AML-193 (cell line): ENCODE measurements at places on chromosomes 3 and 15.

DNA sequence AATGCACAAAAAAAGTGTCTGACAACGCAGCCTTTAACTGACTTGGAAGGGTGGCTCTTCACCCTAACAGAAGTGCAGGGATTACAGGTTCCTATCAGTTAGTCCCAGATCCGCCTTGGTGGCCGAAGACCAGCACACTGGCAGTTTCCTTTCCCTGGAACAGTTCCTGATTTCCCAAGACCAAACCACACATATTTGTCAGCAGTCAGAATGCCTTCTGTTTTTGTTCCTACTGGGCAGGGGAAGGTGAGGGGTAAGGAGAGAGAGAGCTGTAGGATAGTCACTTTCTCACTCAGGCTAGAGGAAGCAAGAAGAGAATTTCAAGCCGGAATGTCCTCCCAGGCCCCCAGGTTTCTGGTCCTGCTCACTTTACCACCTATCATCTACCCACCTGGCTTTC, 9.2 kb downstream of the CXCR6 start:
- no peak for DNase-seq

DNA sequence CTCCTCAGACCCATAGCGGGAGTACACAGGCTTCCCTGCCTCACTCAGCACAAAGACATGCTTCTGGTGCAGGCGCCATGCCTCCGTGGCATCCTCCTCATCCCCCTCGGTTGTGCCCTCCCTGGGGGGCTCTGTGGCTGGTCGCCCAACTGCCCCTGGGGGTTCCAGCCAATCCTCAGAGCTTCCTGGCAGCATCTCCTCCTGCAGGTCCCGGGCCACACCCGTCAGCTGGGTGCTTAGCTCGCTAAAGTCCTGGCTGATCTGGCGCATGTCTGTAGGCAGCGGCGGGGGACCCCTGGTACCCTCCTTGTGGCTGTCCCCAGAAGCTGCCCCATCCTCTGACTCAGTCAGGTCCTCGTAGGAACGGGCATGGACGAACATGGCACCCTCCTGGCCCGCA, 7.9 kb upstream of the MST1R start:
- no peak for DNase-seq

- no peak for DNase-seq
Measured at GRCh38 chr15:60479361-60480110, 594 bp upstream of the ICE2 start.

DNA sequence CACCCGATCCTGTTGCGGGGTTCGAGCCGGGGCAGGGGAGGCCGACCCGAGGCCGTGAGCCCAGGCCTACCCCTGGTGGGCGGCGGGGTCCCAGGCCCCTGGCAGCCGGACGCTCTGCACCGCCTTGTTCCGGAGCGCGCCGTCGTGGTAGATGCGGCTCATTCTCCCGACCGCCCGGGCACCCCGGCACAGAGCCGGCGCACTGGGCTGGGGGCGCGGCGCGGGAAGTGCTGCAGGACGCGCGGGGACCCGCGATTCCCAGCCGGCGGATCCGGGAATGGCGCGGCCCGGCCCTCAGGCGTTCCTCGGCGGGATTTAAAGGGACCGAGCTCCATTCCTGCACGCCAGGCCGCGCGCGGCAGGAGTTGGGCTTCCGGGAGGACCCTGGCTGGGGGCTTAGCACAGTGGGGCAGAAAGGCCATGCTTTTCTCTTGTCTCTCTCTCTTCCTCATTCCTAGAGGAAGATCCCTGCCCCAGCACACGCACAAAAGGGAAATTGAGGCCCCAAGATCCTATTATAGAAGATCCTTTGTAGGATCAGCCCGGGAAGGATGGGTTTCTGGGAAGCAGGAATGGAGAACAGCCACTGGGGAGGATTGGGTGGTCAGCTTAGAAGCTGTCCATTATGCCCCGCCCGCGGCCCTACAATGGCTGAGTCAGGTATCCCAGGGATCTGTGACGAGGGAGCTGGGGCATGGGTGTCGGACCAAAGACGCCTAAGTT, at the start of gene ARPIN:
Gene ARPIN (minus strand): TSS at position 279 of the 723 bp plus-strand sequence. CDS start 117 bp downstream, at position 162.
- DNase-seq, result no peak

GRCh38 chr3:143036557-143036956, 35.2 kb downstream of the U2SURP start:
- no peak for DNase-seq

GRCh38 chr3:120281261-120281660, 3.8 kb downstream of the GPR156 start:
- no peak for DNase-seq

DNA sequence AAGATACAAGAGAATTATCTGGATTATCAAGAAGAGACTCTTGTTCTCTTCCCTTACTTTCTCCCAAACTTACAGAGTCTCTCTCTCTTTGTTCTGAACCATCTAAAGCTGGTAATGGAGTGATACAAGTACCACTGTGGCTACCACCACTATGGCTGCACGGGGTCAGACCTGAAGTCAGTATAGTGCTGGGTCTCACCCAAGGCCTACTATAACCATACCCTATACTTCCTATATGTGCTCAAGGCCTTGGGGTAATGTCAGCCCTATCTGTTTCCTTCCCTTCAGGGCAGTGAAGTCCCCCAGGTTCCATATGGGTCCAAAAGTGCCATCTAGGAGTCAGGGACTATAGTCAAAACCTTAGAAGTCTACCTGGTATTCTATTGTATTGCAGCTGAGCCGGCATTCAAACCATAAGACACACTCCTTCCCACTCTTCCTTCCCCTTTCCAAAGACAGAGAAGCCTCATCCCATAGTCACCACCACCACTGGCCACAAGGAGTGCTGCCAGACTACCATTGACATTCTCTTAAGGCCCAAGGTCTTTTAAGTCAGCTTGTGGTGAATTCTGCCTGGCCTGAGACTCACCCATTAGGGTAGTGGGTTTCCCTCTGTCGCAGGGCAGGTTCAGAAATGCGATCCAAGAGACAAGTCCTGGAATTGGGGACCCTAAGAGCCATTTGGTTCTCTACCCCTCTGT, 615.0 kb upstream of the NECTIN3 start:
- DNase-seq, result no peak

DNA sequence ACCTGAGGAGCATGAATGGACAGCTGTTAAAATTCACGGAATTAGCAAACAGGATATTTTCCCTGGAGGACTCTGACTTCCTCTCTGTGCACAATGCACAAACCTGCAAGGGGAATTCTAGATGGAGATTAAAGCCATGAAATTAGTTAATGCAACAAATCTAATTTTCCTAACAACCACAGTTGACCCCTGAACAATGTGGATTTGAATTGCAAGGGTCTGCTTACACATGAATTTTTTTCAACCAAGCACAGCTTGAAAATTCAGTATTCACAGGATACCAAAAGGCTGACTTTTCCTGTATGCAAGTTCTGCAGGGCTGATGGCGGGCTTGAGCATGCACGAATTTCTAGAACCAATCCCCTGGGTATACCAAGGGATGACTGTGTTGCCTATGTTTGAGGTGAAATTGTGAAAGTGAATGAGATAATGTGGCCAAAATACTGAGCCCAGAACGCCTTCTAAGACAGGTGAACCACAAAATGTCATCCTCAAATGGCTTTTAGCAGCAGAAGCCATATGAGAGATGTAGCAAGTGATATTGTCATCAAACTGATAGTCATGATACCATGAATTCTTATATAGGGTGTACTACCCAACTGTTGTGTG, 52.5 kb downstream of the COL8A1 start:
- DNase-seq, result no peak

- DNase-seq, result no peak
Measured at GRCh38 chr3:105274958-105275357, 91.8 kb upstream of the ALCAM start.

GRCh38 chr3:105417525-105418289, 51.0 kb downstream of the ALCAM start:
- peak; percentile 33 for DNase-seq

DNA sequence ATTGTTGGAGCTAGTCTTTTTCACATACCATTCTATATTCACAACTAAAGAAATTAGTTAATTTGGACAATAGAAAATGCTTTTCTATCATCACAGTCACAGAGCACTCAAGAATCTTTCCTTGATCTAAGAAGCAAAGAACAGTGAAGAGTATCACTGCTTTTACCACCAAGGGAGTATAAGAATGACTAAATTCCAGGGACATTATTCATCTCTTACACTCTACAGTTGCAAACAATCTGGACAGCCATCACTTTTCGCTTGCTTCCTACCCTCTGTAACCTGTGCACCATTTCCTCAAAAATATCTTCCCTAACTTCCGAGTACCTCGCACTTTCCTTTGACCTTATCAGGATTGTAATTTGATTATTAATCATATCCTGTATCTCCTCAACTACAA, 359.5 kb upstream of the TMCO5A start:
- DNase-seq, result no peak

DNA sequence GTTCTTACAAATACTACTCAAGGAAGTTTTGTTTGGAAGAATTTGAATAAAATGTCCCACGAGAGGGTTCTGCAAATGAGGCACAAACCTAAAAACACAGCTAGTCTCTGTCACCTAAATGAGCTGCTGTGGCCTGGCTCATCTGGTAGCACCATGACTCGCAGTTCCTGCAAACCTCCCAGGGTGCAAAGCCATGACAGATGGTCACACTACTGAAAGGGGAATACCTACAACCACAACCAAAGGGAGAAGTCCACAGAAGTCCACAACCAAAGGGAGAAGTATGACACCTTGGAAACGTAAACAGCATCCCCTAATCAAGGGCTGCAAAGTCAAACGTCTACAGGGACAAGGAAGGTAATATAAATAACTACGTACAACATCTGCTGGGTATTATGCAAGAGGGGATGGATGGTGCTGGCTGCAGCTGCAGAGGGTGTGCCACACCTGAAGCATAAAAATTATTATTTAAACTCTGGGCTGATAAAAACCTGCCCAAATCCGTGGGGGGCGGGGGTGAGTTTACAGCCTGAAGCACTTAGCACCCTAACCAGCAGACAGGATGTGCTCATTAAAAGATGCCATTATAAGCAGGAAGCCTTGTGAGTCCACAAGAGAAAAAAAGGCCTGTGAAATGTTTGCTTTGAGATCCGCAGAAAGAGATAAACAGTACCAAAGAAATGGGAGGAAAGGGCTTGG, 184.0 kb downstream of the MAGI1 start:
- DNase-seq, result no peak

- no peak for DNase-seq
Measured at GRCh38 chr3:135865085-135865484, 100.4 kb upstream of the PPP2R3A start.

DNA sequence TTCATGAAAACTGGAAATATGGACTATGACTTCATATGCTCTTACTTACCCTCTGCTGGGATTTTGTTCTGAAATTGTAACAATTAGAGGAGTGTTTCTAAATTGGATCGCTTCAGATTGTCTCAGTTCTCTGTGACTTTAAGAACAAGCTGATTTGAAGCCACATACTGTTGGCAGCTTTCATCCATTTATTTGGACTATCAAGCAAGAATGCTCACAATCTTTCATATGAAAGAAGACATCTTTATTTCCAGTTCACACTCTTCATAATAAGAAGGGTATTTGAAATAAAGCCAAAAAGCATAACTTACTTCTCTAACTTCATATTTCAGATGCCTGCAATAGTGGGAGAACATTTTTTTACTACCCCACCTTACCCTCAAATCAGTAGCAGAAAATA, 491.6 kb upstream of the TPRG1 start:
- no peak for DNase-seq

DNA sequence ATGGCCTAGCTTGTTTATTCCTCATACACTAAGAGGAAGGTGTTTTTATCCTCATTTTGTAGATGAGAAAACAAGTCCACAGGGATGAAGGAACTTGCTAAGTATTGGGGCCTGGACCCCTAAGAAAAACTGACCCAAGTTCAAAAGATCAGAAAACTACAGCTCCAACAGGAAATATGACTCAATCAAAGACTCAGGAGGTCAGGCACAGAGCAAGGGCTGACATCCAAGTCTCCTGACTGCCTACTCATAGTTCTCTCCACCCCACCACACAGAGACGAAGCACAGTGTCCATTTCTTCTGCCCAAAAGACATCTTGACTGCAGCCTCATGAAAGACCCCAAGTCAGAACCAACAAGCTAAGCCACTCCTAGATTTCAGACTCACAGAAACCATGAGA, 26.9 kb upstream of the TPM1 start:
- DNase-seq, result no peak

DNA sequence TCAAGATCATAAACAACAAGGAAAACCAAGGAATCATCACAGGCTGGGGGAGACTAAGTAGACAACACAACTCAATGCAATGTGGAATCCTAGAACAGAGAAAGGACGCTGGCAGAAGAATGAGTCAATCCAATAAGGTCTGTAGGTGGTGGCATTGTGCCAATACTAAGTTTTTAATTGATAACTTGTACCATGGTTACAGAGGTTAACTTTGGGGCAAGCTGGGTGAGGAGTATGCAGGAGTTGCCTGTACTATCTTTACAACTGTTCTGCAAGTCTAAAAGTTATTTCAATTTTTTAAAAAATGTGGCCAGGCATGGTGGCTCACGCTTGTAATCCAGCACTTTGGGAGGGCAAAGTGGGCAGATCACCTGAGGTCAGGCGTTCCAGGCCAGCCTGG, 46.2 kb downstream of the RORA start:
- DNase-seq, result no peak

GRCh38 chr3:58010562-58010961, 2.3 kb downstream of the FLNB start:
- DNase-seq, result no peak

DNA sequence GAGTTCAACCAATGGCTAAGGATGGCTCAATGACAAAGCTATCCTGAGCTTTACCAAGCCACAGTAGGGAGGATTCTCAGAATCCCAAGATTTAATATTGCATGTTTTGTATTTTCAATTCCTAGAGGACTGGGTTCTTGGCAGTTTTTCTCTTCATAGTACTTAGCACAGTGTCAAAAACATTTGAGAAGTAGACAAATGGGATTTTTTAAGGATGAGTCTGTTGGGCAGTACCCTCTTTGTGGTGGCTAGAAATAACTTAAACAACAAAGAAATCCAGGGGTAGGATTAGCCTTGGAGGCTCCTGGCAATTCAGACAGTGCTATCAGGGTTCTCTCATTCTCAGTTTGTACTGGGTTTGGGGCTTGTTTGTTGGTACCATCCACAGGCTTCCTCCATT, 212.8 kb upstream of the RORA start:
- DNase-seq, result no peak

- DNase-seq, result peak; percentile 63
Measured at GRCh38 chr3:104628185-104628789, 738.4 kb upstream of the ALCAM start.

- no peak for DNase-seq
Measured at GRCh38 chr15:63054985-63055384, 12.4 kb downstream of the TPM1 start.

- DNase-seq, result no peak
Measured at GRCh38 chr3:140007911-140008869, 73.2 kb downstream of the CLSTN2 start.

- no peak for DNase-seq
Measured at GRCh38 chr3:35635926-35636683, 3.2 kb upstream of the ARPP21 start.

DNA sequence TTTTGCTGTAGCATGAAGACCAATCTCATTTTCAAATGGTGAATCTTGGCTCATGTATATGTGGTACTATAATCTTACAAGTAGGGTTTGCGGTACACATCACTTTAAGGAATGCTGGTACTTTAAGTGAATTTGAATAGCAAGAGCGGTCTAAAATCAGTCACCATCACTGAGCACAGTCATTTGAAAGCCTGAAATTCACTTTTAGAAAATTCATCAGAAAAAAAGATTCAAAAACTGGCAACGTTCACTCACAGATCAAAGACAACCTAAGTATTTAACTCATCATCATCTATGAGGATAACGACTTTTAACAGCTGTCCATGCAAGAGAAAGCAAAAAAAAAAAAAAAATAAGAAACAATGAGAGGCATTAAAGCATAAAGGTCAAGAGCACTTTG, 111.6 kb downstream of the FHIT start:
- DNase-seq, result no peak
